Stimulated activated CD4-positive, alpha-beta T cell treated with anti-CD3 and anti-CD28 coated beads, Interleukin-15, amount 100 ng/mL, for 24 hours (primary cell): ENCODE measurements at places on chromosomes 7 and 10.

GRCh38 chr7:27756298-27756697 lies 16.3 kb downstream of the TAX1BP1 start:
- DNase-seq = no peak

GRCh38 chr7:99123571-99124033 lies 20.3 kb downstream of the SMURF1 start:
- no peak for DNase-seq

- no peak for DNase-seq
Observed at GRCh38 chr7:155709453-155709852, 65.0 kb downstream of the RBM33 start.

GRCh38 chr7:90165724-90166123 lies 11.5 kb downstream of the STEAP1 start:
- DNase-seq = no peak

GRCh38 chr7:76225379-76225778 lies 23.7 kb downstream of the SRRM3 start:
- DNase-seq = peak; percentile 38

- DNase-seq = no peak
Observed at GRCh38 chr10:81104494-81104893, 566.8 kb downstream of the SH2D4B start.

DNA sequence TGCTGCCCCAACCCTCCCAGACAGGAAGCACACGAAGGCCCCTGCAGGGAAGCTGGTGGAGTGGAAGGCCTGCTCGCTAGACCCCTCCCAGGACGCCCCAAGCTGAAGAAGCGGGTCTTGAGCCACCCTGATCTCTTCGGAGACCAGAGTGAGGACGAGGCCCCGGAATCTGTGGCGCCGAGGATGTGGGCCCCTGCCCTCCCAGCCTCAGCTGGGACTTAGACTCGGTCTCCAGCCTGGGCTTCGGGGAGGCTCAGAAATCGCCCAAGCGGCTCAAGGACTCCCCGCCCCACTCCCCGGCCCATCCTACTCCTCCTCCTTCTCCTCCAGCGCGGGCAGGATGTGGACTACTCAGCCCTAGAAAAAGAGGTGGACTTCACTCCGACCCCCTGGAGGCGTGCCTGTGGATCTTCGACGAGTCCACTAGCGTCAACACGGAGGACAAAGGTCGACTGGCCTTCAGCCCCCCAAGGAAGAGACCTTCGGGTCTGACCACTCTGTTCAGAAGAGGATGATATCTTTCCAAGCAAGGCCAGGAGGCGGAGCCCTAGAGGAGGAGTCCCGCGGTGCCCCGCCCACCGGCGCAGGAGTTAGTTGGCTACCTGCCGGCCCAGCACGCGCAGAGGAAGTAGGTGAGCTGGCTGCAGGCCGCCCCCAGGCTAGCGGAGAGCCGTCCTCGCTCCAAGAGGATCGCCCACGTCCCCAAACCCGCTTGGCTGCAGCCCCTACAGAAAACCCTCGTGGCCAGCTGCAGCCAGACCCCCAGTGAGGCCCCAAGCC lies 21.9 kb upstream of the LANCL2 start:
- no peak for DNase-seq

- DNase-seq = no peak
Observed at GRCh38 chr7:30303312-30304039, 19.1 kb downstream of the ZNRF2 start.

DNA sequence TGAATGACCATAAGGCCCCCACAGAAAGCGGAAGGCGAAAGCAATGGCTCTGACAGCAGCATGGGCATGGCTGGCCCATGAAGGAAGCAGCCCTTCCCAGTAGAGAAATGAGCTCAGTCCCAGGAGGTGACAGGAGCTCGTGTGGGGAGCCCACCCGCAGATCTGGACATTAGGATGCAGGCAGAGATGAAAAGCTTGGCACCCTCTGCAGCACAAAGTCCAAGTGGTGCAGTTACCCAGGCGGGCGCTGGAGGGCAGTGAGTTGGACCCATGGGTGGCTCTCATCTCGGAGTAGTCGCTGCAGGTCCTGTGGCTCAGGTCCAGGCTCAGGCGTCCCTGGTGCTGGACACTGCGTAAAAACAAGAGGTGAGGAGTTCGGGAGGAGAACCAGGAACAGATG lies 109.0 kb downstream of the DLG5 start:
- no peak for DNase-seq

DNA sequence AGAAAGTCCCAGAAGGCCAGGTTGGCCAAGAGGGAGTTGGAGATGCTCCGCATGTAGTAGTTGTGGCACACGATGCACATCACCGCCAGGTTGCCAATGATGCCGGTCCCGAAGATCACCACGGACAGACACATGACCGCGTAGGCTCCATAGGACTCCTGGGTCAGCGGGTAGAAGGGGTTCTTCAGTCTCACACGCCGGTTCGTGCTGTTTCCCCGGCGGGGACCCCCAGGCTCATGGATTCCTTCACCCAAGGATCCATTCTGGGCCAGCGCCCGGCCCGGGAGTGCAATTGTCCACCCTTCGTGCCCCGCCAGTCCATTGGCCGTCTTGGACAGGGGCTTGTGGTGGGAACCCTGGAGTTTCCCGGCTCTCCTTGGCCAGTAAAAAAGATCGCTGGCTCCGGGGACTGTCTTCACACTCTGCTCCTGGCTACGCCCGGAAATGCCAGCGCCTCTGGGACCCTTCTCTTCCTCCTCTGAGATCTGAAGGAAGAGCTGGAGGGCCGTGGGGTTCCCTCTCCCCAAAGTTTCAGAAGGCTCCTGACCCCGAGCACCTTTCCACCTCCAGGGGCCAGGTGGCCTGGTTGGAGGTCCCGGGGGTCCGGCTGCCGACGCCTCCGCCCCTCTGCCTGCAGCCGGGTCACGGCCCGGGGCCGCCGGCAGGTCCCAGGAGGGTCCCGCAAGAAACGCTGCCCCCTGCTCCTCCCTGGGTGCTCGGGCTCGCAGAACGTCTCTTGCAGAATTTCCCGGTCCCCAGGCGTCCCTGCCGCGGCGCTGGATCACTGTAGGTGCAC lies 1.3 kb downstream of the GPR37 start:
- no peak for DNase-seq

GRCh38 chr7:3267966-3268690 lies 32.9 kb upstream of the SDK1 start:
- no peak for DNase-seq

- peak; percentile 61 for DNase-seq
Observed at GRCh38 chr7:24980534-24981170, 674 bp upstream of the OSBPL3 start.

DNA sequence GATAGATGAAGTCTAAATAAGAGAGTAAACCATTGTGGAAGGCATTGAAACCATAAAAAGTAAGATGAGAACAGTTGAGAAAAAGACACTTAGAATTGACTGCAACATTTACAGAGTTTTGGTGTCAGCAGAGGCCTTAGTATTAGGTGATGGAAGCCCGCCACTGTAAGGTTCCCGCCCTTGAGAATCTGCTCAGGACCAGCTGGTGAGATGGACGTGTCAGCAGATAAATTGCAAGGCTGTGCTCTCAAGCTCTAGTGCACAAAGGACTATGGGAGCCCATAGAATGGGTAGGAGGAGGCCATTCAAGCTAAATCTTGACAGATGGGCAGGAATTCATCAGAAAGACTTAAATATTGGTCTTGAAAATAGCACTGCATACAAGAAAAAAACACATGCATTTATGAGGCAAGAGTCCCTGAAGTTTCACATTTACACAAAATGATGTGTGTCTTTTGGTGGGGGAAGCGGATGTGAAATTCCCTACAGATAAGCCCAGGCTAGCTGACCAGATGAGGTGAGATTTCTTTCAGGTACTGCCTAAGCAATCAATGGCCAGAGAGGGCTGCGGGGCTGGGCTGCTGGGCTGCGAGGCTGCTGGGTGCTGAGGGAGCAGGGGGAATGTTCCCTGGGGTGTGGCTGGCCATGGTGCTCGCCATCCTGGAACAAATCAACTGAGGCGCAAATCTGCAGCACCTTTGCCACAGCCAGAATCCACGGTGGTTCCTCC lies 42.5 kb downstream of the SYPL1 start:
- no peak for DNase-seq

DNA sequence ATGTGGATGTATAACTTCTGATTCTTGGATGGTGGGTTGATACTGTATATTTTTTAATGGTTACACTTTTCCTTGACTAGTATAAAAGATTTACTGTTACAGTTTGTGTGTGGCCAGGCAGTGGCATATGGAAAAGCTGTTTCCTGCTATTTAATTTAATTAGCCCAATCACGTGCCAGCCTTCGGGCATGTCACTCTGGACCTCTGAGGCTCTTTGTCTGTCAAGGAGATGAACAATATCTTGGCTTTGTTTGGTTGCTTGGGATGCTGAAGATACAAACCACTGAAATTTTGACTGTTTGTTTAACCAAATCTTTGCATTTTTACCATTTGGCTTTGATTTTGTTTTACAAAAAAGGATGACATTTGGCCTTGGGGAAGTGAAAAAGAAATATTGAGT lies 185.0 kb downstream of the HDAC9 start:
- DNase-seq = no peak

DNA sequence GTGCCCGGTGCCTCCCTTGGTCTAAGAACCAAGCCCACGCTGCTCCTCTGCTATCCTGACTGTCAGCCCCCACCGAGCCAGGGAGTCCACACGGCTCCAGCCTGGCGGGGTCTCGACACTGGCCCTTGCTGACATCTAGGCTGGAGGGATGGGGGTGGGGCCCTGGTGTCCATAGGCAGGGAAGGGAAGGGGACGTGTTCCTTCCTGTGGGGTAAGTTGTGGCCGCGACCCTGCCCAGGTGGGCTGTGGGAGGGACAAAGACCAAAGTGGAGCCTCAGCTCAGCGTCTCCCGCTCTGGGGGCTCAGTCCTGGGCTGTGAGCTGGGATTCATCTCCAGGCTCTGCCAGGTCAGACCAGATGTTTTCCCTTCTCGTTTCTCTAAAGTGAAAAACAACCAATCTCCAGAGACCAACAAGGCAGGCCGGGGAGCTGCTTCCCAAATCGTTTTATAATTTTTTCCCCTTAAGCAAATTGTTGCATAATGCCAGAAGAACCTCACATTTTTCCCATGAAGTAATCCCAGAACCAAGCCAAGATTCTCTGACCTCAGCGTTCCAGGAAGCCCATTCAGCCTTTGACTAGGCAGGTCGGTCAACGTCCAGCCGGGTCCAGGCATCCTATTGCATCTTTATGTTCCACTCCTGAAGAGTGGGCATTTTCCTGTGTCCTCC lies 101.2 kb downstream of the RGS10 start:
- no peak for DNase-seq

DNA sequence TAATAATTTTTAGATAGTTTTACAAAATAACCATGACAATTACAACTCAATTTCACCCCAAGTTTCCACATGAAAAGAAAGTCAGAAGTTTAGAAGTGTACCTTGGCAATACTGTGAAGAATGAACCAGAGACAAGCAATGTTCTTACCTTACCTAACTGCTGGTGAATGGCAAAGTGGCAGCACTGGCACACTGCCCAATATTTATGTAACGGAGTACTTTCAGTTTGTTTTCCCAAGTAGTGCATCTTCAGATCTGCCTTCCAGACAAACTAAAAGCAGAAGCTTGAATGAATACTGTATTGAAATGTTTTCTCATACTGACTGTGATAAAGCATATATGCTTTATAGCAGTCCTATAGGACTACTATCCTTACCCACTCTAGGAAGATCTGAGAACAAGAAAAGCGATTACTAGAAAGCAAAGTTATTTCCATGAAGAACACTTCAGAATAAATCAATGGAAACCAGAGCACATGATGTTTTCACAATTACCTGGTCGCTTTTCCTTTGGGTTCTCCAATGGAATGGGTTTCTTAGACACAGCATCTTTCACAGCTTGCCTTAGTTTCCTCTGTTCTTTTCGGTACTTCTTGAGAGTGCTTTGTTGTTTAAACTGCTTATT lies 1.5 kb downstream of the NOC3L start:
- DNase-seq = peak; percentile 8

DNA sequence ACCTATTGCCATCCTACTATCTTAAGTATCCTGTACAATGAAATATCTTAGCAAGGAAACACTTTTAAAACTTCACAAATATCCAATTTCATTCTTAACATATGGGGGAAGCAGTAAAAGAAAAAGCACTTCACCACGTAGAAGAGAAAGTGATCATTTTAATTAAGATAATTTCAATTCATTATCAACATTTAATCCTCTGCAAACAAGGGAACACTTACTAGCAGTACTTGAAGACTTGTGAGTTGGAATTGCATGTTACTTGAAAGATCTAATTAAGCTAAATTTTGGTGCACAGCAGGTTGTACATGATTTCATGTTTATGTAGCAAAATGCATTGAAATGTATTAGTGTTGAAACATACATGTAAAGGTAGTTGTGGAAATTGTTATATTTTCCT lies 20.8 kb upstream of the CCAR1 start:
- DNase-seq = no peak

GRCh38 chr10:36281831-36282331 lies 639.8 kb upstream of the FZD8 start:
- DNase-seq = no peak

- DNase-seq = no peak
Observed at GRCh38 chr10:132634241-132634946, 96.8 kb downstream of the INPP5A start.

- no peak for DNase-seq
Observed at GRCh38 chr10:35585903-35586535, 19.1 kb upstream of the GJD4 start.

GRCh38 chr10:128943111-128943510 lies 523.9 kb upstream of the MGMT start:
- no peak for DNase-seq

DNA sequence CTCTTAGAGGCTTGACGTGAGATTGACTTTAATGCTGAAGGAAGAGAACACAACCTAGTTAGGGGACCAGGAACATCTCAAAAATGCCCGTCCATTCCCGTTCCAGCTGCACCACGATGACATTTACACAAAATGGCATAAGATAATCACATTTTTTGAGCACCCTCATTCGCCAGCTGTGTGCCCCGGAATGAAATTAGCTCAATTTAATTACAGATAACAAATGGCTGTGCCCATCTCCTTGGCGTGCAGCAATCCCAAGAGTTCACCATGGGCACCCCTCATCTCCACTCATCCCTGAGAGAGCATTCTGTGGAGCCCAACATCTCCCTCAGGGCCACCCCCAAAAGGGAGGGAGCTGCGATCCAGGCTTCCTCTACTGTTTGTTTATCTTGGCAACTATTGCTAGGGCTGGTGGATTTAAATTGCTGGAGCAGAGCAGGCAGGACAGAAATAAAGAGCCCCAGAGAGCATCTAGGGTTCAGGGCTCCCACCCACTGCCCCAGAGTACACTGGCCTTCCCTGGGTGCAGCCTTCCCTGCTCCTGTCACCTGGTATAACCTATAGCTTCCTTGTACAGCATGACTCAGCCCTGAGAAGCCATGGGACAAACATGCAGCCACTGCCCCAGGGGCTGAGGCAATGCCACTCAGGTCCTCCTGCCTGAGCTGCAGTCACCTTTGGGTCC lies 263.5 kb downstream of the ZEB1 start:
- no peak for DNase-seq

DNA sequence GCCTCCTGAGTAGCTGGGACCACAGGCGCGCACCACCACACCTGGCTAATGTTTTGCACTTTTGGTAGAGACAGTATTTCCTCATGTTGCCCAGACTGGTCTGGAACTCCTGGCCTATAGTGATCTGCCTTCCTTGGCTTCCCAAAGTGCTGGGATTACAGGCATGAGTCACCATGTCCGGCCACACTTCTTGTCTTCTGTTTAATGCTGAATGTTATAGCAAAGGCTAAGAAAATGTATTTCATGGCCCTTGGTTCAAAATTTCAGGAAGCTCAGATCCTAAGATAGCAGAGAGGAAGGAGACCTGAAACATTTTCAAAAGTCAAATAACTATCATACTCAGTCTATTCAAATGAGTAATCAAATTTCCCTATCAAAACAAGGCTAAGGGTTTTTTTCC lies 229.6 kb downstream of the BAMBI start:
- DNase-seq = no peak

GRCh38 chr10:43386981-43387677 lies 15.7 kb downstream of the FXYD4 start:
- DNase-seq = no peak
